ENCODE measurements at places on chromosomes 13 and 19. TPM values are rescaled to one million over a fixed set of nuclear protein-coding genes. Genes with fewer than 3 reads are reported as not detected.
A peak's percentile ranks its signal among the peaks of the same experiment; 100 is the strongest.

Gene SAFB2
- total RNA-seq: 241 TPM

Gene PSG3
- 0.65 TPM for total RNA-seq

Gene EFNA2
- not detected for total RNA-seq

Gene DYRK1B
- 55.5 TPM for total RNA-seq

Gene CGB8
- not detected for total RNA-seq

Gene KLK14
- total RNA-seq: 0.32 TPM

Gene ZNF780B
- total RNA-seq: 15.1 TPM

- peaks cover 3% of the 10 kb centered on the region for H3K36me3 ChIP-seq
- H3K4me1 ChIP-seq: peaks cover 40% of the 10 kb centered on the region
- no peak overlapping the region for H3K4me3 ChIP-seq
- DNase-seq: no peak
- no peaks in the 10 kb centered on the region for H3K27me3 ChIP-seq
Observed at GRCh38 chr13:41495044-41495443, 37.7 kb downstream of the RGCC start.

- H3K4me1 ChIP-seq: no peaks in the 10 kb centered on the region
- no peak overlapping the region for H3K4me3 ChIP-seq
- H3K36me3 ChIP-seq: no peaks in the 10 kb centered on the region
- no peak for DNase-seq
- no peak overlapping the region for H3K27ac ChIP-seq
- H3K27me3 ChIP-seq: peaks cover 27% of the 10 kb centered on the region
Observed at GRCh38 chr13:21287331-21287907, 111.0 kb downstream of the MRPL57 start.

DNA sequence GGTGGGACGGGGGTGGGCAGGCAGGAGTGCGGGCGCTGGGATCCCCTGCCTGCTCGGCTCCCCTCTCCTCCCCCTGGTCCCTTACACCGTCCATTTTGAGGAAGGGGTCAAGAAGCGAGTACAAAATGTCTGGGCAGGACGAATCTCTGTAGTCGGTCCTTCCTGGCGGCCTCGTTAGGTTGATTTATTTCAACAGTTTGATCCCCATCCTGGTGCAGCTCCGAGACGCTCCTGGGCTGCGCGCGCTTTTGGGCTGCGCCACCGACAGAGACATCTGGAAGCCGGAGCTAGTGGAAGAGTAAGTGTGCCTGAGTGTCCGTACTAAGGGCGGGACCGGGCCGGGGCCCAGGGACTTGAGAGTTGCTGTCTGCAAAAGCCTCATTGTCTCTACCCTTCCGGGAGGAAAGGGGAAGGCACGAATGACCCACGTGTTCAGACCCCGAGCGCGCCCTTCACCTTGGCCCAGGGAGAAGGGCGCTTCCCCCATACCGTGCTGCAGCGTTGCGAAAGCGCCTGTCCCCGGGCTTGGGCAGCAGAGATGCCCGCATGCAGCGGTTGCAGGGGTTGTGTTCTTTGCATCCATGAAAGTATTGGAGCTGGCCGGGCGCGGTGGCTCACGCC lies 1.8 kb downstream of the ZNF114 start:
- H3K27ac ChIP-seq: no peak overlapping the region
- peaks cover 32% of the 10 kb centered on the region for H3K27me3 ChIP-seq
- DNase-seq: no peak
- H3K4me1 ChIP-seq: peaks cover 20% of the 10 kb centered on the region

DNA sequence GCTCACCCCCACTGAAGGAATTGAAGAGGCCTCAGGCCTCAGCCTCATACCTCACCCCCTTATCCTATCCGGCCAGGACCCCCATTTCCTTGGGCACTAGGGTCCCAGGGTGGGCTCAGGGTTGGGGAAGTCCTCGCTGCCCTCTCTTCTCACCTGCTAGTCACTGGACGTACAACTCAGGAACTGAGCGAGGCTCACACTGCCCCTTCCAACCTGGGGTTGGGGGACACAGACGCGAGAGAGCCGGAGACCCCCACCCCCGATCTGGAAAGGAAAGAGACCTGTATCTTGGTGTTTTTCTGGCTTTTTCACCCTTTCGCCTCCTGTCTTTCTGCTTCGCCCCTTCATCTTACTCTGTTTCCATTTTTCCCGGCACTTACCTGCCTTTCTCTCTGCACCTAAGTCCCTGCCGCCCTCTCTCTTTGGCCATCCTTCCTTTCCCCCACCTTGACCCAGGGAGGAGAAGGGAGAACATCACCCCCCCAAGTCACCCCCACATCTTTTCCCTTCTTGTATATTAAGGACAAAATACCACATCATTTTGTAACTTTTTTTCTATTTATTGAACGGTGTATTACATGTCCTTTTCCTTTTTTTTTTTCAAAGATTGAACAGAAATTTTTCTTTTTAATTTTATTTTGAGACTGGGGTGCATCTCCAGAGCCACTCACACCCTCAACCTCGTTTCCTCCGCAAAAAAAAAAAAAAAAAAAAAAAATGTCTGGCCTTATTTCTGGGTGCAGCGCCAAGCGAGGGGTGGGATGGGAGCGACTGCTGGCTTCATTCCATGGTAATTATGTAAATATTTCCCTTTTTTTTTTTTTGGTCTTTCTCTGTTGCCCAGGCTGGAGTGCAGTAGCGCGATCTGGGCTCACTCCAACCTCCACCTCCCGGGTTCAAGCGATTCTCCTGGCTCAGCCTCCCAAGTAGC lies 36.6 kb downstream of the ZSWIM4 start:
- H3K36me3 ChIP-seq: peaks cover 6% of the 10 kb centered on the region
- DNase-seq: no peak
- peak overlapping the region; percentile 96 for H3K4me3 ChIP-seq
- H3K4me1 ChIP-seq: peaks cover 44% of the 10 kb centered on the region
- no peaks in the 10 kb centered on the region for H3K27me3 ChIP-seq
- H3K27ac ChIP-seq: peak overlapping the region; percentile 100

DNA sequence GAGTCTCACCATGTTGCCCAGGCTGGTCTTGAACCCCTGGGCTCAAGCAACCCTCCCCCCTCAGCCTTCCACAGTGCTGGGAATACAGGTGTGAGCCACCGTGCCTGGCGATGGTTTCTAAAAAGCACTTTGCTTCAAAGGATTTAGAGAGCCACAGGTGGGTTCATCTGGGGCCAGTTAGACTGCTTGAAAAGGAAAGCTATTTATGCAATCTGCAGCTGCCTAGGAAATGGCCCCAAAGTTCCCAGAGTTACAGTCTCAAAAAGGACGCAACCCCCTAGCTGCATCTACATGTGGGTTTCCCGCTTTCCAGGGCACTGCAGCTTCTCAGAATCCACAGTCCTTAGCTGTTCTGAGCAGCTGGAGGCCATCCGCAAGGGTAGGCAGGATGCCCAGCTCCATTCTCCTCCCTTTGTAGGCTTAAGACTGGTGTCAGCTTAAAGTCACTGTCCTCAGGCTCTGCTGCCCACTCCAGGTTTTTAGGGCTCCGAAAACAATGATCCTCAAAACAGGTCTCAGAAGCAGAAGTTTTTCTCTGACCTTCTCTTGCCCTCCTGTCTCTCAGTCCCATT lies 41.4 kb downstream of the ZNF823 start:
- DNase-seq: no peak
- H3K27ac ChIP-seq: no peak overlapping the region
- H3K4me3 ChIP-seq: no peak overlapping the region
- H3K27me3 ChIP-seq: peaks cover 31% of the 10 kb centered on the region
- H3K36me3 ChIP-seq: no peaks in the 10 kb centered on the region
- H3K4me1 ChIP-seq: peaks cover 11% of the 10 kb centered on the region

- DNase-seq: no peak
- H3K27ac ChIP-seq: no peak overlapping the region
- no peaks in the 10 kb centered on the region for H3K27me3 ChIP-seq
- peaks cover 15% of the 10 kb centered on the region for H3K4me1 ChIP-seq
- H3K4me3 ChIP-seq: no peak overlapping the region
Observed at GRCh38 chr13:99733346-99733745, 232.1 kb downstream of the TM9SF2 start.

DNA sequence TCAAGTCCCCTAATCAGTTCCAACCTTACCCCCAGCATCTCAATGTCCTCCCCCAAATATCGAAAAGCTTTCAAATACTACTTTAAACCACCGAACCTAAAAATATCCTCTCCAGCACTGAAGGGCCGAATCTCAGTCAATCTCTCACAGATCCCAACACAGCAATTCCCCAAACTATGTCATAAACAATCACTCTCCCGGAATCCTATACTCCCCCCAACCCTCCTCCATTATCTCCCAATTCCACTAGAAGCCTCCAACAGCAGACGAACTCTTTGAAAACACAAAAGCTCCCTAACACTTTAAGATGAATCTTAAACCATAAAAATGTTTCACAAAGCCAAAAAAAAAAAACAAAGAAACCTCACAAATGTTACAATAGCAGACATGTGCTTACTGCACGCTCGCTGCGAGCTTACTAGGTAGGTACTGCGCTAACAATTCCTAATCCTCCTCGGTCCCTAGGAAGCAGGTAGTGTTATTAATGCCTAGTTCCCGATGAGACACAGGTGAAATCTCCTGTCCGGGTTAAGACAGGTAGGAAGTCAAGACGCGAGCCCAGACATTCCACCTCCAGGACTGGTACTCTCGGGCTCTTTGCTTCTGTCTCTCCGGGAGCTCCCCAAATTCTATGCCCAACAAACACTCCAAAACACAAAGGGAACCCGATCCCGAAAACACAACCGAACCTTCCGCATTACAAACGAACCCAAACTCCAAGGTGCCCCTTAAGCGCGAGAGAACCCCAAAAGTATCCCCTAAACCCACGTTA lies 14.2 kb downstream of the FBXO46 start:
- peaks cover 27% of the 10 kb centered on the region for H3K4me1 ChIP-seq
- H3K36me3 ChIP-seq: no peaks in the 10 kb centered on the region
- H3K27ac ChIP-seq: peak overlapping the region; percentile 96
- peak overlapping the region; percentile 99 for H3K4me3 ChIP-seq

- no peak overlapping the region for H3K4me3 ChIP-seq
- no peak overlapping the region for H3K27ac ChIP-seq
- peaks cover 2% of the 10 kb centered on the region for H3K36me3 ChIP-seq
Observed at GRCh38 chr19:34075661-34076091, 96.6 kb upstream of the LSM14A start.

GRCh38 chr13:99339736-99340397 lies 32.7 kb upstream of the GPR183 start:
- H3K4me1 ChIP-seq: peaks cover 67% of the 10 kb centered on the region
- peaks cover 18% of the 10 kb centered on the region for H3K36me3 ChIP-seq
- H3K27ac ChIP-seq: peak overlapping the region; percentile 99
- H3K4me3 ChIP-seq: peak overlapping the region; percentile 63
- H3K27me3 ChIP-seq: no peaks in the 10 kb centered on the region

DNA sequence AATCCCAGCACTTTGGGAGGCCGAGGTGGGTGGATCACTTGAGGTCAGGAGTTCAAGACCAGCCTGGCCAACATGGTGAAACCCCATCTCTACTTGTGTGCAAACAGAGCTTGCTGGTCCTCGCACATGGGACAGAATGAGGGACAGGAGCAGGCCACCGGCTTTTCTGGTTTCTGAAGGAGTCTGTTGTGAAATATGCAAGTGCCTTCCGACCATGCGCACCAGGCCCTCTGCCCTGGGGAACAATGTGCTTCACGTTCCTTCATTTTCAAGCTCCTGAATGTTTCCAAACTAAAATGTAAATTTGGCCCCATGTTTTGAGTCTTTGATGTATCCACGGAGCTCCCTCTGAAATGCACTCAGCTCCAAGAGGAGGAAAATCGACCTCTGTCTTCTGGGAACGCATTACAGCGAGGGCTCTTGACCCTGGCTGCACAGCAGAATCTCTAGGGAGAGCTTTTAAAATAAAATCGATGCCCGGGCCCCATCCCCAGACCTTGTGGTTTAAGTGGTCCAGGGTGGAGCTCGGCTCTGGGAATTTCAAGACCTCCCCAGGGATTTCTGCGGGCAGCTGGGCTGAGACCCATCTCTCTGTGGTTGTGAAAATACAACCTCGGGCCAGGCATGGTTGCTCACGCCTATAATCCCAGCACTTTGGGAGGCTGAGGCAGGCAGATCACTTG lies 9.3 kb upstream of the ACP4 start:
- DNase-seq: no peak
- H3K4me3 ChIP-seq: no peak overlapping the region
- H3K4me1 ChIP-seq: peaks cover 2% of the 10 kb centered on the region
- no peak overlapping the region for H3K27ac ChIP-seq

GRCh38 chr13:30406779-30407416 lies 15.4 kb upstream of the UBE2L5 start:
- peak overlapping the region; percentile 89 for H3K27ac ChIP-seq
- H3K27me3 ChIP-seq: no peaks in the 10 kb centered on the region
- H3K4me1 ChIP-seq: peaks cover 17% of the 10 kb centered on the region
- DNase-seq: no peak

GRCh38 chr13:64054321-64054720 lies 2638.7 kb upstream of the PCDH20 start:
- no peak overlapping the region for H3K27ac ChIP-seq
- no peak for DNase-seq
- H3K4me3 ChIP-seq: no peak overlapping the region
- H3K4me1 ChIP-seq: no peaks in the 10 kb centered on the region
- H3K27me3 ChIP-seq: no peaks in the 10 kb centered on the region
- H3K36me3 ChIP-seq: no peaks in the 10 kb centered on the region

Data from T-helper 17 cell (primary cell).